ENCODE measurements at places on chromosomes 5 and 9. TPM values are rescaled to one million over a fixed set of nuclear protein-coding genes. Genes with fewer than 3 reads are reported as not detected.

C9orf50 gene
- total RNA-seq = not detected

PCDHGC4 gene
- total RNA-seq = not detected

GNAQ gene
- total RNA-seq = 13.0 TPM

FAM78A gene
- 0.28 TPM for total RNA-seq

FCN1 gene
- total RNA-seq = not detected

KIAA1191 gene
- total RNA-seq = 75.2 TPM

PTGDS gene
- total RNA-seq = 1.4 TPM

PPIC gene
- 18.7 TPM for total RNA-seq

TTC16 gene
- total RNA-seq = 0.05 TPM

ACOT12 gene
- total RNA-seq = not detected

BAAT gene
- 0.31 TPM for total RNA-seq

ENHO gene
- total RNA-seq = 2.3 TPM

CDH10 gene
- 0.05 TPM for total RNA-seq

ADAMTSL1 gene
- 0.08 TPM for total RNA-seq

DCANP1 gene
- not detected for total RNA-seq

CDKN2B-AS1 gene
- not detected for total RNA-seq

INSL6 gene
- not detected for total RNA-seq

CATSPER3 gene
- total RNA-seq = 0.15 TPM

SPOCK1 gene
- 15.8 TPM for total RNA-seq
